ENCODE measurements at places on chromosomes 1 and 21.

GRCh38 chr1:145918992-145919939 lies 749 bp upstream of the PEX11B start:
- DNase-seq, result peak; percentile 44

- DNase-seq, result no peak
These were observed 9.5 kb downstream of the SORT1 start for GRCh38 chr1:109388208-109388711.

GRCh38 chr1:6873298-6874015 lies 88.2 kb downstream of the CAMTA1 start:
- DNase-seq, result no peak

DNA sequence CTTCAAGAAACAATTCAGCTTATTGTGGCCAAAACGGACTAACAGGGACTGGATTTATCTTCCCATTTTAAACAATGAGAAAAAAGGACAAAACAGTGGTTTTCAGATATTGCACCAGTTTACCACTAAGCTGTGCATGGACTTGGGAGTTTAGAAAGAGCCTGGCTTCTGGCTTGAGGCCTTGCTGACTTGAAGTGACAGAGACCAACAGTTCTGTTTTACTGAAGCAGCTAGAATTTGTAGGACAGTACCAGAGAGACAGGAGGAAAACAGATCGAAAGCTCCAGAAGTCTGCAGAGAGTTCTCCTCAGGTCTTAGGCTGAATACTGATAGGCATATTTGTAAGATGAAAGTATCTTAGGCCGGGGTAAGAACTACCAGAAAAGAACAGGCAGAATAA lies 20.5 kb downstream of the FCRL4 start:
- no peak for DNase-seq

- no peak for DNase-seq
These were observed 1742.1 kb downstream of the BRINP3 start for GRCh38 chr1:188735567-188735966.

DNA sequence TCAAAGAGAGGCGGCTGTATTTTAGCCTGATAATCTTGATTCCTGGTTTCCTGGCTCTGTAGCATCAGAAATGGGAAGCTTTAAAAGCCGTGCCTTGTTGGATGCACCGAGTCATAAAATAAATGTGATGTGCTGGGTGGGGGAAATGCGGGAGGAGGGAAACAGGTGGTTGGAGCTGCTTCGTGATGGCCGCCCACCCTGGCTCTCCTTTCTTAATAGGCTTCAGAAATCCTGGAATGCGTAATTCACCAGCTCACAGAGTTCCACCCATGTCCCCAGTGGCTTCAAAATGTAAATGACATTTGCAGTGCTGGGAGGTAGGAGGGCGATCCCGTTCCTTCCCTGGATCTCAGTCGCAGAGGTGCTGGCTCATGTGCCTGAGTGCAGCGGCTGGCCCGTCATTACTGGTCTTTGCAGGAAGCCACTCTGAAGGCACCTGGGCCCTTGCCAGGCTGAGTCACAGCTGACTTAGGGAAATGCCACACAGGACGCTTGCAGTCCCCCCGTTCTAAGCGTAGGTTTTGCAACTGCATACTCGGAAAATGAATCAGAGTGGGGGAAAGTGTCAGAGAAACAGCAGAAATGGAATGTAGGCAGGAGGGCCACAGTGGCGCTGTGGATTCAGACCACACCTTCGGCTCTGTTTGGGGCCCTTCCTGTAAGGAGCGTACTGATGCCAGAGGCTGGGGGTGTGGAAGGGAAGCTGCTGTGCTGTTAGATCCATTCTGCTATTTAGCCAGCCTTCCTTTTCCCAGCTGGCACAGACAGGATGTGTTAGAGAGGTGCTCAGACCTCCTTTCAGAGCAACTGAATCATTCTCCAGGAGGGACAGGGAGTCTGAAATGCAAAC lies 37.6 kb downstream of the GALNT2 start:
- peak; percentile 92 for DNase-seq

DNA sequence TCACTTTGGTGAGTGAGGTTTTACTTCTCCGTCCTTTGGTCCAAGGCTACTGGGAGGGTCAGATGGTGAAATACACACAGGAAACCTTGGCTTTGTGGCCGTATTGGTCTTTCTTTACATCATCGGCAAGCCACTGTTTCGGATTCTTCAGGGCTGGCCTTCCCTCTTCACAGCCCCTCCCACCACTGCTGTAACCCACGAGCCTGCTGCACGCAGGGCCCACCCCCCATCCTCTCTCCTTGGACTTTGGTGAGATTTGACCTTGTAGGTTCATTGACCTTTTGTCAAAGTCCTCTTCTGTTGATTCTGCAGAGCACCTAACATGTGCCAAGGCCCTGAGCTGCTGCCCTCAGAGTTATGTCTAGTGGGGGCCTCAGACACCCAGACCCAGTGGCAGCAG lies 328.6 kb downstream of the CAMTA1 start:
- no peak for DNase-seq

DNA sequence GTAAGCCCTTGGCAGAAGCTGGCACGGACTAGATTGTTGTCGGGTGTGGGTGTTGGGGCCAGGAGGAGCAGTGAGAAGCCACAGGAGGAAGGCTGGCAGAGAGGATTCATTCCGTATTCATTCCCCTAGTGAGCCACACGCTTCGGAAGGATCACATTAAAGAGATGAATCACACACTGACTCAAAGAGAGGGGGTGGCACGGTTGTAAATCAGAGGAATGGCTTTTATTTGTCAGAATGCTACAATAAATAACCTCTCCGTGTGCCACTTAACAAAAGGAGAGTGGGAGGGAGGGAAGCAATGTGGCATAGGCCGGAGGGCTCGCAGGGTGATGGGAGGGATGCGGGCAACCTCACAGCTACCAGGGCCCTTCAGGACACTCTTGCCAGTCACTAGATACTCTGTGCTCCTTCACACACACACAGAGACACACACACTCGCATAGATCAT lies 135.5 kb downstream of the HIVEP3 start:
- peak; percentile 75 for DNase-seq

- no peak for DNase-seq
These were observed 5.8 kb downstream of the INKA2 start for GRCh38 chr1:111733183-111733991.

DNA sequence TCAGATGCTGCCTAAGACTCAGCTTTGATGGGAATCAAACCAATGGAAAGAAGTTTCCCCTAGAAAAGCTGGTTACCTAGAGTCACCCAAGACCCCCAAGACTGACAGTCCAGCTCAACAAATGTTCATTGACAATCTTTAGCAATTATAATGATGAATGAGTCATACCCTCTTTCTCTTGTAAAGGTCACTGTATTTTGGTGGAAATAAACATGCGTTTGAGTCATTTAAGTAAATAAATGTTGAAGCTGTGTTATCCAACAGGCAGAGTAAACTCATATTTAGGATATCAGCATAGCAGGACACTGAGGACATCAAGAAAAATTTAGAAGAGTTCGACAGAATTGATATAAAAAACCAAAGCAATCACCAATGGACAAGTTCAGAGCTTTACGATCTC lies 295.9 kb downstream of the RGS7 start:
- no peak for DNase-seq

DNA sequence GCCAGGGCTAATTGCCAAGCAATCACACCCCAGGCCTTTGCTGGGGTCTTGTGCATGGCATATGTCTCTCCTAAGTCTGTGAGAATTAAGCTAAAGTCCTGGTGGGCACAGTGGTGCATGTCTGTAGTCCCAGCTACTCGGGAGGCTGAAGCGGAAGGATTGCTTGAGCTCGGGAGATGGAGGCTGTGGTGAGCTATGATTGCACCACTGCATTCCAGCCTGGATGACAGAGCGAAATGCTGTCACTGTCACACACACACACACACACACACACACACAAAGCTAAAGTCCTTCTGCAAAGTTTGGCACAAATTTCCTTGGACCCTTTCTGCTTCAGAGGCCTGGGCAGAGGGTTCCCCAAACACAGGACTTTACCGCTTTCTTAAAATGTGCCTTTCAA lies 31.3 kb upstream of the DNAJC11 start:
- DNase-seq, result no peak

GRCh38 chr1:205046870-205047269 lies 3.9 kb downstream of the CNTN2 start:
- no peak for DNase-seq
